ENCODE measurements at places on chromosomes 1 and 21.

- DNase-seq: no peak
These were observed 36.2 kb upstream of the TMEM125 start for GRCh38 chr1:43233631-43234030.

DNA sequence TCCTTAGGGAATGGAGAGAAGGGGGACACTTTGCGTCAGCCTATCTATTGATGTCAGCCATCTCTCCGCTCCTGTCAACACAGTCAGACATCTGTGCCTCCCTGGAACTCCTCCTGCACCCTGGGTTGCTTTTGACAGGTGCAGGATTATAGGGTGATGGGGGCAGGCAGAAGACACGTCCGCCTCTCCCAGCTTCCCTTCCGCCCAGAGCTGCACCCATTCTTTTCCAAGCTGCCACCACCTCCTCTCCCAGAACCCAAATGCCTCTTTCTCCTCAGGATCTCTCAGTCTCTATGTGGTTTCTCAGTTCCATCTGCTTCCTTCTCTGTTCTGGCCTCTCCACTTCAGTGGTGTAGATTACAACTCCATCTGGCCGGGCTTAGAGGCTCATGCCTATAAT lies 17.1 kb upstream of the KIF1B start:
- no peak for DNase-seq

DNA sequence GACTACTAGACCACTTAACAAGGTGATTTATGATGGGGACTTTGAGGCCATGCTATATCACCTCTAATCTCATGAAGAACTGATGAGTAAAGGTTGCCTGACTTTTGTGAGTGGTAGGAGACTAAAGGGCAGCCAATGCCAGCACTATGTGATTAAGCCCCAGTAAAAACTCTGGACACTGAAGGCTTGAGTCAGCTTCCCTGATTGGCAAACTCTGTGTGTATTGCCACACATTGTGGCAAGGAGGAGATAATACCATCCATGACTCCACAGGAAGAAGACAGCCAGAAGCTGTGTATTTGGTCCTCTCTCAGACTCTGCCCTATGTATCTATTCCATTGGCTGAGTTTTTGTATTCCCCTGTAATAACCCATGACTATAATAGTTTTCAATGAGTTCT lies 413.3 kb upstream of the ZRANB2 start:
- no peak for DNase-seq

GRCh38 chr1:180170546-180171151 lies 16.0 kb downstream of the QSOX1 start:
- DNase-seq: no peak

- DNase-seq: no peak
These were observed 218.1 kb downstream of the ST6GALNAC3 start for GRCh38 chr1:76292418-76293184.
